KG1 (cell line): ENCODE measurements at places on chromosomes 6 and 20.

DNA sequence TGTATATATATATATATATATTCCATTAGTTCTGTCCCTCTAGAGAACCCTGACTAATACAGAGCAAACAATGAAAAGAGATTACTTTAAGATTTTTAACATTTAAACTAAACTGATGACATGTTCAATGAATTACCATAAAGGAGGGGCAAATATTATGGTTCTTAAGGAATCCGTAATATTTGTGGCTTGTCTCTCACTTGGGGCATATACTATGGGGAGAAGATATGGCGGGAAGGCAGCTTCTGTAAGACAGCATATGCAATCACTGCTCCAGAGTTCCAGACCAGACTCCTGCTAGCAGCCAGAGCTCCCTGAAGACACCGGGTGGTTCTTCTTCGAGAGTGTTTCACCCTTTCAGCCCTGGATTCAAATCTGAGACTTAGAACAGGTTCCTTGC is 321.1 kb upstream of the NT5E start:
- DNase-seq = no peak

GRCh38 chr6:33954453-33954852 is 150.7 kb upstream of the MLN start:
- DNase-seq = no peak

DNA sequence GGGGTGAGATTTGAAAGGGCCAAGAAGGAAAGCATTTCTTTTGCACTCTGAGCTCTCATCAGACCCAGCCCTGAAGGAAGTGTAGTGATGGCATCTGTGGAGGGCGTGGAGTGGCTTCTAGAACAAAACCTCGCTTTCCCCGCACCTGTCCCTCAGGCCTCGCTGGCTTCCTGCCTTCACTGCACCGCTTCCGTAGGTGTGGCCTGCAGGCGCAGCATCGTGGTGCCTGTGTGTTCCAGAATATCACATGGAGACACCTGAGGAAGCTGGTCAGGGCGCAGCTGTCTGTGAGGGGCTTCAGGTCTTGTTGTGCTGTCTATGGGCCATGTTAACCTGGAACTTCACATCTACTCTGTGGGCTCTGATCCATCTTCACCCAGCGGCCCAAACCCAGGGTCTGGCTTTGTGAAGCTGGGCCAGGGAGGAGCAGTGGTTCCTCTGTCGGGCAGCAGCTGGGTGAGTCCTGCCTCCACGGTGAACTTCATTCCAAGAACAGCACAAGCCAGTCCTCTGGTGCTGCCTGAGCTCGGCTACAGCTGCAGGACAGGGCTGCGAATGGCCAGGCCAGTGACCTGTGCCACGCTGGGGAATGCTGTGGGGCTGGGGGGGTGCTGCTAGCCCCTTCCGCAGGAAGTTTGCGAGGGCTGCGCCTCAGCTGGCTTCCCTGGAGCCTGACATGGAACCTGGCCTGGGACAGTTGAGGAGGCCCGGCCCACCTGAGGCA is 40.9 kb downstream of the DSTN start:
- DNase-seq = no peak

- no peak for DNase-seq
Observed at GRCh38 chr20:62267543-62267942, 29.2 kb downstream of the OSBPL2 start.

- no peak for DNase-seq
Observed at GRCh38 chr20:62921119-62921687, 5.1 kb downstream of the DIDO1 start.

- DNase-seq = no peak
Observed at GRCh38 chr6:57297505-57297904, 19.9 kb upstream of the PRIM2 start.
